Activated T-helper 2 cell treated with anti-CD3 and anti-CD28 coated beads, Interferon-gamma antibody, Interleukin-2, Interleukin-4, amounts not matched to agents 10 μg/mL and 5 μg/mL and 100 μg/mL, durations not matched to agents 14 hours and 24 hours and 36 hours (primary cell): ENCODE measurements at places on chromosomes 5 and 9.

- no peak for DNase-seq
- no peaks in the 10 kb centered on the region for H3K36me3 ChIP-seq
- no peak overlapping the region for H3K4me3 ChIP-seq
- peaks cover 7% of the 10 kb centered on the region for H3K27me3 ChIP-seq
Measured at GRCh38 chr9:90611121-90611520, 31.5 kb downstream of the DIRAS2 start.

- H3K4me3 ChIP-seq: no peak overlapping the region
- H3K27me3 ChIP-seq: peaks cover 17% of the 10 kb centered on the region
- no peaks in the 10 kb centered on the region for H3K4me1 ChIP-seq
- no peak overlapping the region for H3K27ac ChIP-seq
Measured at GRCh38 chr5:79143684-79144379, 32.2 kb downstream of the BHMT start.

GRCh38 chr5:58891086-58891970, 308.5 kb downstream of the RAB3C start:
- H3K4me1 ChIP-seq: peaks cover 29% of the 10 kb centered on the region
- H3K27me3 ChIP-seq: no peaks in the 10 kb centered on the region
- peak overlapping the region; percentile 62 for H3K4me3 ChIP-seq
- peak; percentile 28 for DNase-seq

DNA sequence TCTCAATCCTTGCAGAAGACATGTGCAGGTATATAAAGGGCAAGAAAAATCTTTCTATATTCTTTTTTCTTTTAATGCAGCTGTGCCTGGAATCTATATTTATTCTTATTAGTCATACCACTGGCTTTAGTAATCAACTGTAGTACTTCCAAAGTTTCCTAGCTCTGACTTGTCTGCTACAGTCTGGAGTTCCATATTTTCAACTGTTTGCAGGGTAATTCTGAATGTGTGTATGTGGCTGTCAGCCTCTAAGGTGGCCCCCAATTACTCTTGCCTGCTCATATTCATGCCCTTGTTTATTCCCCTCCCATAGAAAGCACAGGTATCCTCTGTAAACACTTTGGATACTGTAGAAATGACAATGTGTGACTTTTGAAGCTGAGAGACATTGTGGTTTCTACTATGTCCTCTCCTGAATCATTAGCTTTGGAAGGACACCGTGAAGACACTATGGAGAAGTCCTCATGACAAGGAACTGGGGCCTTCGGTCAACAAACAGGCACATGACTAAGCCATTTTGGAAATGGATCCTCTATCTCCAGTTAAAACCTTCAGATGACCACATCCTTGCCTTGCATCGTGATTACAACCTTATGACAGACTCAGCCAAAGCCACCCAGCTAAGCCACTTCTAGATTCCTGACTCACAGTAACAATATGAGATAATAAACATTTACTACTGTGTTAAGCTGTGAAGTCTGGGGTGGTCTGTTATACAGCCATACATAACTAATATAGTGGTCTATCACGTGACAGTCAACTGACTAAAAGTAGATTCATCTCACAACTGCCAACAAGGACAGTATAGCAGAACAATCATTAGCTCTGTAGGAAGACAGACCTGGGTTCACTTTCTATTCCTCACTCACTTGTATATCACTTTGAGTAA, 49.5 kb upstream of the SUSD1 start:
- no peak overlapping the region for H3K27ac ChIP-seq
- DNase-seq: no peak
- H3K27me3 ChIP-seq: no peaks in the 10 kb centered on the region
- H3K4me1 ChIP-seq: peaks cover 25% of the 10 kb centered on the region
- H3K36me3 ChIP-seq: peaks cover 72% of the 10 kb centered on the region

DNA sequence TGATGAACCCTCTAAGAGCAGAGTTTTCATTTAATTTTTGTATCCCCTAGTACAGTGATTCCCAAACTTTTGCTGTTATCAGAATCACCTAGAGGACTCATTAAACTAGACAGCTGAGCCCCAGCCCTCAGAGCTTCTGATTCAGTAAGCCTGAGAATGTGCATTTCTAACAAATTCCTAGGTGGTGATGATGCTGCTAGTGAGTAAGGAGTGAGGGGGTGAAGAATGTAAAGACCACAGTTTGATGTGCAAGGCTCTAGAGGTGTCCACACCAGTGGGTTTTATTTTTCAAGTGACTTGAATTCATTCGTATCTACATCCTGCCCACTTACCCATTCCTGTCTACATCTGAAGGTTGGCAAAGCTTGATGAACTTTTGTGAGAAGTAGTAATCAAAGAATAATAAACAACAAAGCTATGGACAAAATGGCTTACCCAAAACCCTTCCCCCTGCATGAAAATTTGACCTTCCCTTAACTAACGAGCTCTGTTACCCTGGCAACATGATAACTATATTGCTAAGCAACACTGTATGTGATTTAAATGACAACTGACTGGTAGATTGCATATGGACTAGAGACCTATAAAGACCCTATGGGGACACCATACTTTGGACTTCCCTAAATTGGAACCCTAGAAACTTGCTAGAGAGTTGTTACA, 35.2 kb downstream of the DTWD2 start:
- no peaks in the 10 kb centered on the region for H3K36me3 ChIP-seq
- H3K27me3 ChIP-seq: no peaks in the 10 kb centered on the region
- H3K4me1 ChIP-seq: no peaks in the 10 kb centered on the region
- DNase-seq: no peak
- no peak overlapping the region for H3K4me3 ChIP-seq
- H3K27ac ChIP-seq: no peak overlapping the region

DNA sequence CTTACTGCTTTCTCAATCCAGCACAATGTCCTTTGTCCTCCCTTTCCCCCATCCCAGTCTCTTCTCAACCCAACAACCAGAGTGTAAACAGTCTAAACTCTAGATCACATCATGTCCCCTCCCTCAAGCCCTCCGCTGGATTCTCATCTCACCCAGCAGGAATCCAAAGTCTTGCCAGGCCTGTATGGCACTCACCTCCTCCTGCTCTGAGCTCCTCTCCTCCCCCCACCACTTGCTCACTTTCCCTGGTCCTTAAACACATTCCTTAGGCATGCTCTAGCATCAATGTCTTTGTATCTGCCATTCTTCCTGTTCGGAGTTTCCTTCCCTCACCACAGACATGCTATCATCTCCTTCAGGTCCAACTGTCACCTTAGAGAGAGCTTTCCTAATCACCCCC, 78.8 kb downstream of the NIPSNAP3B start:
- H3K36me3 ChIP-seq: no peaks in the 10 kb centered on the region
- no peak overlapping the region for H3K4me3 ChIP-seq
- no peak overlapping the region for H3K27ac ChIP-seq
- H3K4me1 ChIP-seq: no peaks in the 10 kb centered on the region
- H3K27me3 ChIP-seq: peaks cover 6% of the 10 kb centered on the region
